ENCODE measurements at places on chromosomes 7 and 10.

DNA sequence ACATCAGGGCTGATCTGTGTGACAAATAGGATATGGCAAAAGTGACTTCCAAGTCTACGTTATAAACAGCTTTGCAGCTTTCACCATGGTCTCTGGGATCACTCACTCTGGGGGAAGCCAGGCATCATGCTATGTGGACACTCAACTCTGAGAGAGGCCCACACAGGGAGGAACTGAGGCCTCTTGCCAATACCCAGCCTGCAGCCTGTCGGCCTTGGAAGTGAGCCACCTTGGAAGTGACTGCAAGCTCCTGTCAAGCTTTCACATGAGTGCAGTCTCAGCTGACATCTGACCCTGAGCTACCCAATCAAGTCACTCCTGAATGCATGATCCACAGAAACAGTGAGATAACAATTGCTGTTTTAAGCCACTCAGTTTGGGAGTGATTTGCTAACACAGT is 56.5 kb downstream of the MMRN2 start:
- no peak for DNase-seq

DNA sequence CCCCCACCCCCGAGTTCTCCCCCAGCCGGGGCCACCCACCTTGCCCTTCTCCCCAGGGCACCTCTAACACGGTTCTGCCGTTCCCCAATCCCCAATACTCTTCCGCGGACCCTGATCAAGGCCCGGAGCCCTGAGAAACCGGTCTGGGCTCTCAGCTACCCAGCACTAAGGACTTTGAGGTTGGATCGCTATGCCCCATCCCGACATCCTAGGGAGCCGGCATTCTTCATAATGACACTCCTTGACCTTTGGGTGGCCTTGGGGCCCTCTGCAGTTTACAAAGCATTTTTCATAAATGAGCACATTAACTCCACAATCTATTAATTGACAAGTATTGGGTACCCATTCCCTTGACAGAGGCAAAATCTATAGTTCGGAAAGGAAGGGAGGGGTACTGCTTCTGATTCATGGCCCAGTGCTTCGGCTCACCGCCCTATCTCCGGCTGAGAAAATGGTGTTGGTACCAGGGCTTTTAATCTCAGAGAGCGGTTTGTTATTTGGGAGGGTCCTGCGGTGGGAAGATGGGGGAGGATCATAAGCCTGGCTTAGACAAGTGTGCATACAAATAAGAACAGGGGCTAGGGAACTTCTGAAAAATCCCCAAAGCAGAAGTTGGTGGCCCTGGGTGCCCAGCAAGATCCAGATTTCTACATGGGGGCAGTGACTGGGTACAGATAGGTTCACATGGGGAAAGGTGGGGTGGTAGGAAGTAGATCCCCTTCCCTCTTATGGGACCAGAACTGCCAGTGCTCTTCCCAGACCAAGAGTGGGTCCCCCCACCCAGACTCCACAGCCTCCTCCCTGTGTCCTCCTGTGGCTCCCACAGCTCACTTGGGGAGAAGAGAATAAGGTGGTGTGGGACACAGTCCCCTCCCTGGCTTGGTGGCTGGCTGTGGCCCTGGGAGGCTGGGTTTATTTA is 3.2 kb downstream of the IMPDH1 start:
- no peak for DNase-seq

GRCh38 chr7:23709081-23709750 is 803 bp upstream of the STK31 start:
- no peak for DNase-seq

GRCh38 chr7:8515640-8516185 is 82.3 kb downstream of the NXPH1 start:
- DNase-seq = no peak

- no peak for DNase-seq
These were observed 143.4 kb downstream of the DOCK1 start for GRCh38 chr10:127048630-127049029.

DNA sequence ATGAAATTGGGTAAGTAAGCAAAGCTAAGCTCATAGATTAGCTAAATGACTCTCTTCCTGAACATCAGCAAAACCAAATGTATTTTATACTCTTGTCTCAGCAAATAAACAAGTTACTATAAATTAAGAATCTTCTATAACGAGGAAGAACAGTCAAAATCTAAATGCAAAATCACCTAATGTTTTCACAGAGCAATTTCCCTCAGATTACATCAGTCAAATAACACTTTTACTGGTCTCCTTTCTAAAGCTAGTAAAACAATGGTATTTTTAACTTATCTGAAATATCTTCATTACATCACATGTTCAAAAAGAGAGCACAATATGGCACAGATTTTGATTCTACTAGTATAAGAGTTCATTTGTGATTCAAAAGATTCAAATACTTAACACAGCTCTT is 16.5 kb upstream of the GPR22 start:
- DNase-seq = no peak

GRCh38 chr7:505171-505570 is 14.5 kb downstream of the PDGFA start:
- no peak for DNase-seq

- no peak for DNase-seq
These were observed 44.4 kb downstream of the TMEM270 start for GRCh38 chr7:73905360-73905759.

DNA sequence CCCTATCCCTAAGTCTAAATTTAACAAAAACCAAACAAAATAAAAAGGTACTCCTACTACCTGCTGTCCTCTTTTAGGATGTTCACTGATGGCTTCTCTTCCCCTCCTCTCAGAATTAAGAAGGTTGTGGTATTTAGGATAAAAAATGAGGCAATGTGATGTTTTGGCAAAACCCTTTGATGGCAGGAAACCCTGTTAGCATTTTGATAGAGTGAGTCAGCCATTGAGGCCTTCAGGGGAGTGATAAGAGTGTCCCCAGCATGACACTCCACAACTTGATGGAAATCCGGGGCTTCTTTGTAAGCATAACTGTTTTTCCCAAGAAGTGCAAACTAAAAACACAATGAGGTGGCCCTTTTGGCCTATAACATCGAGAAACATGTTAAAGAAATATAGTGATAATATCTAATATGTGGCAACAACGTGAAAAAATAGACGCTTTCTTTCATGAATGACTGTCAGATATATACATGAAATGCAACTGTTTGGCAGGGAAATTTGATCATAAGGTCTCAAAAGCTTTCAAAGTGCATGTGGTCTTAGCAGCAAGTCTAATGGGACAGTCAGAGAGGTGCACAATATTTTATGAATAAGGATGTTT is 55.0 kb downstream of the PRTFDC1 start:
- no peak for DNase-seq

GRCh38 chr10:89171996-89172395 is 35.1 kb downstream of the CH25H start:
- no peak for DNase-seq

DNA sequence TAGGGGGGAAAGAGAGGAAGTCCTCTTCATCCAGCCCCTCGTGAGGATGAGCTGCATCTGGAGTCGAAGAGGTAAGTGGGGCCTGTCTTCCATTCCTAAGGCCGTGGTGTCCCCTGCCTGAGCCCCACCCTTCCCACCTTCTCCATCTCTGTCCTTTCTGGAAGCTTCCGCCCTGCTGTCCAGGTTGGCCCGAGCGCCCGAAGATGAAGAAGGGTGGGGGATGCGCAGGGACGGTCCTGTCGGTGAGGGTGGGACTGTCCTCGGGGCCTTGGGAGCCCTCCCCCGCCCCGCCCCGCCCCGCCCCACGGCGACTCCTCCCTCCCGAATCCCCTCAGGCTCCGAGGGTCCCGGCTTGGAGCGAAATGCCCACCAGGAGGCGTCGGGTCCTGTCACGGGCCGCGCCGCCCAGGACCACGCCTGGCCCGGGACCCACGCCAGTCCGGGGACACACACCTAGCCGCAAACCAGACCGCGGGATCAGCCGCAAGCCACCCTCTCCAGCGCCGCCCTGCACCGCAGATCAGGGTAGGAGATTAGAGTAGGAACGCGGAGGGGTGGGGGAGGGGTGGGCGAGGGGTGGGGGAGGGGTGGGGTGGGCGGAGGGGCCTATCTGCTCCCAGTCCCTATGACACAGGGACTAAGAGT is 15.3 kb downstream of the GPRIN2 start:
- no peak for DNase-seq

DNA sequence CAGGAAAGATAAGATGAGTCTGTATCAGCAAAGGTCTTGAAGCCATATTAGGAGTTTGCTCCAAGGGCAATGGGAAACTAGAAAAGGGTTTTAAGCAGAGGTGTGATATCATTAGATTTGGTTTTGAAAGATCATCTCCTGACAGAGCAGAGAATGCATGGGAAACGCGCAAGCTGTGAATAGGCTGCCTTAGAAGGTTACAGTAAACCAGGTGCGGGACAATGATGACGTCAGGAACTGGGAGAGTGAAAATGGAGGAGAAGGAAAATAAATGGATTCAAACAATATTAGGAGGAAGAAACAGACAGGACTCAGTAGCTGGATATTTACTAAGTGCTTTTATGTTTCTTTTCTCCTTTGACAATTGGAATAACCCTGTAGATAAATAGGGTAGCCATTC is 50.6 kb downstream of the CACNB2 start:
- no peak for DNase-seq

- DNase-seq = no peak
These were observed 52.8 kb downstream of the P4HA1 start for GRCh38 chr10:73043766-73044377.

- no peak for DNase-seq
These were observed 200.3 kb upstream of the PCLO start for GRCh38 chr7:83362871-83363550.

DNA sequence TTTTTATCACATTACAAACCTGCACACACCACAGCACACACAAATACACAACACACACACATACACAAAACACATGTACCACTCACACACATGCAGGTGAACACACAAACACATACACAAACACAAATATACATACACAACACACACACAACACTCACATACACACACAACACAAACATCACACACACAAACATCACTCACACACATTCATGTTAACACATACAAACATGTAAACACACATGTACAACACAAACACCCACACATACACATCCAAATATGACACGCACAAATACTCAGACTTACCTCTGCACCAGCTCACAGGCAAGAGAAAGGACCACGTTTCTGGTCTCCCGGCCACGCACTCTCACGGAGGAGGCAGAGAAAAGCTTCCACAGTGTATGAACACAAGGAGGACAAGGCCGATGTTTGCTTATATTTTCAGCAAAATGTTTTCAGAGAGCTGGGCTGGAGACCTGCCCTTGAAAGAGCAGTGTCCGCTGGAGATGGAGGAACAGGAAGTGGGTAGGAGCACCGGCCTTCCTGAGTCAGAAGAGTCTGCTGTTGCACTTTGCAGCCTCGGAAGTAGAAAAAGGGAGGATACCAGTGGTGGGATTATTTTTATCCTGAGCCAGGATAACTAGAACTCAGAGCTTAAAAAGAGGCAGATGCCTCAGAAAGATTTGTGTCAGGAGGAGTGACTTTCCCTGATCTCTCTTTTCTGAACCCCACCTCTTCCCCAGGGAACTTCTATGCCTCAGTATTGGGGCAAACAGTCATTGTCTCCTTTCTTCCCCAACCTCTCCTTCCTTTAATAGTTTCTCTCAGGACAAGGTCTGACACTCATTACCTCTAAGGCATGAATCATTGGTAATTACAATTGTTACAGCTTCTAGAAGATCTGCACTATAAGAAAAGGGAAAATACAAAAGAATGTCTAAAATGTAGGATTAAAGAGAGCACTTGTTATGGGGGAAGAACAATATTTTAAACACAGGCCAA is at the start of gene GIMAP6:
Gene GIMAP6 (minus strand): TSS at position 520 of the 999 bp plus-strand sequence. CDS start 2,243 bp downstream, outside the sequence.
- DNase-seq = no peak

DNA sequence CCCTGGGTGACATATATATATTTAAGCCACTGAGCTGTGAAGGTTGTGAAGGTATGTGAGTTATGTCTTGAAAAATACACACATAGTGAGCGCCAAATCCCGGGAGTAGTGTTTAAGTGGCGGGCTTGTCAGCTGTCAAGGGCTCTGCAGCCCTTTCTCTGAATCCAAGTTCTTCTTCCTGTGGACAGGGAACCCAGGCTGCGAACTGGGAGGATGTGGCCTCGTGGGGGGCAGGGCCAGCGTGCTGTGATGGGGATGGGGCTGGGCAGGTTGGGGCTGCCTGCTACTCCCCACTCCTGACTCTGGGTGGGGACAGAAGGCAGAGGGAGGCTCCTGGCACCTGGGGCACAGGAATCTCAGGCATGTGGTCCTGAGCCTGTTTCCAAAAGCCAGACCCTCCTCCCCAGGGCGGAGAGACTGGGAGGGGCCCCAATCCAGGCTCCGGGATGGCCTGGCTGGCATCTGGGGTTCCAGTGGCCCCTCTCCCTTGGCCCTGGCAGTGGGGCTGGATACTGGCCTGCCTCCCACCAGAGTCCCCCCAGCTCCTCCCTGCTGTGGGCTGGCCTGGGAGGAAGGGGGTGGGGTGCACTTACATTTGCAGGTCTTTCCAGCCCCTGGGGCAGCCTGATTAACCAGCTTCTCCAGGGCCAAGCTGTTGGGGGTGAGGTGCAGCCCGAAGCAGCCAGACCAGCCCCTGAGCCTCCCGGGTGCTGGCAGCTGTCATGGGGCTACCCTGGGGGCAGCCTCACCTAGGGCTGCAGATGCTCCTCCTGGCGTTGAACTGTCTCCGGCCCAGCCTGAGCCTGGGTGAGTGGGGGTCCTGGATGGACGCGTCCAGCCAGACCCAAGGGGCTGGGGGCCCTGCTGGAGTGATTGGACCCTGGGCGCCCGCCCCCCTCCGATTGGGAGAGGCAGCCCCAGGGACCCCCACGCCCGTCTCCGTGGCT is at the start of gene UPK3B:
Gene UPK3B (plus strand): TSS at position 622 of the 947 bp plus-strand sequence. CDS start 101 bp downstream, at position 723.
- no peak for DNase-seq

DNA sequence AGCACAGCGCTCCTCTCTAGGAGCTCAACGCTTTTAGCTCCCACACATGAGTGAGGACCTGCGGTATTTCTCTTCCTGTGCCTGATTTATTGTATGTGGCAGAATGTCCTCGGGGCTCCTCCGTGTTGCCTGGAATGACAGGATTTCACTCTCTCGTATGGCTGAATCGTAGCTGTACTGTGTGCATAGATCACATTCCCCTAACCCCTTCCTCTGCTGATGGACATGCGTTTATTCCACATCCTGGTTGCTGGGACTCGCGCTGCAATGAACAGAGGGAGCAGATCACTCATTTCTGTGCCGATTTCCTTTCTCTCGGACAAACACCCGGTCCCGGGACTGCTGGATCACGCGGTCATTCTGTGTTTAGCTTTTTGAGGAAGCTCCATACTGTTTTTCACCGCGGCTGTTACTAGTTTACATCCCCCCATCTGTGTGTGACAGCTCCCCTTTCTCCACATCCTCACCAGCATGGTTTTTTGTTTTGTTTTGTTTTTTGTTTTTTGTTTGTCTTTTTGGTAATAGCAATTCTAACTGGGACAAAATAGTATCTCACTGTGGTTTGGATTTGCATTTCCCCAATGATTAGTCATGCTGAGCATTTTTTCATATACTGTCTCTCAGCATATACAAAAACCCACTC is 76.3 kb downstream of the FOXL3 start:
- no peak for DNase-seq

All from right renal pelvis (tissue), 4 donors.